MCF 10A (cell line): ENCODE measurements at places on chromosomes 12 and 14.

DNA sequence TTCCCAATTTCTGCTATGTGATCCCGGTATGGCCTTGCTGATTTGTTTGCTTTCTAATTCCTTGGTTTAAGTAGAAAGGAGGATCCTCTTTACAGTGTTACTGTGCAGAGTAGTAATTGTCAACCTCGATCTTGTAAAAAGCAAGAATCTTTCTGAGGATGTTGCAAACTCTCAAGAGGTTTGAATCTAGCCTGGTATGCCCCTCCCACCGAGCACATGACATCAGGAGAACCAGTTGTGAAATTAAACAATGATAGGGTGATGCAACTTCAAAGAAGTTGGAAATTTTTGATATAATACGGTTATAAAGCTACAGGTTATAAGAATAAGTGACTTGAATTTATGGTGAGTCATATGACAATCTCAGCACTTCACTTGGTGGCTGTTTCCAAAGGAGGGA lies 35.0 kb upstream of the FUT8 start:
- peak; percentile 55 for DNase-seq
- no peaks in the 10 kb centered on the region for H3K27me3 ChIP-seq
- no peak overlapping the region for H3K27ac ChIP-seq
- H3K36me3 ChIP-seq, result no peaks in the 10 kb centered on the region

GRCh38 chr14:90408713-90409112 lies 11.9 kb downstream of the CALM1 start:
- no peaks in the 10 kb centered on the region for H3K27me3 ChIP-seq
- no peak overlapping the region for H3K4me3 ChIP-seq
- peak overlapping the region; percentile 49 for H3K27ac ChIP-seq
- peaks cover 6% of the 10 kb centered on the region for H3K4me1 ChIP-seq
- peaks cover 25% of the 10 kb centered on the region for H3K36me3 ChIP-seq
- no peak for DNase-seq

- DNase-seq, result no peak
- H3K4me3 ChIP-seq, result no peak overlapping the region
- no peak overlapping the region for H3K27ac ChIP-seq
- H3K36me3 ChIP-seq, result peaks cover 63% of the 10 kb centered on the region
These were observed 41.4 kb downstream of the CLIP1 start for GRCh38 chr12:122381021-122381420.

DNA sequence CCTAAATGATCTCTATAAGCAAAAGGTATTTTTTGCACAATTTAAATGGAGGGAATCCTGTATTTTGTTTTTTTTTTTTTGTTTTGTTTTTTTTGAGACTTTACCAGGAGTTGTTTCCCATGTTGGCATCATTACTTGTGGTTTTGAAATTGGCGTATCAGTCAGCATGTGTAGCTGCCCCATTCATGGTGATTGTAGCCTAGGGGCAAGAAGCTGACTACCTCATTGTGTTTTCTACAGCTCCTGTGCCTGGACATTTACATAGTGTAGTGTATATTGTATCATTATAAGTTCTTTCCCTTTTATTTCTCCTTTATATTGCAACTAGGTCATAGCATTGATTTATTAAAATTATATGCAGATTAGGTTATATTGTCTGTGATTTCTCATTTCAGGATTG lies 24.5 kb downstream of the SAMD4A start:
- H3K27me3 ChIP-seq, result no peaks in the 10 kb centered on the region
- H3K4me3 ChIP-seq, result no peak overlapping the region
- peaks cover 44% of the 10 kb centered on the region for H3K4me1 ChIP-seq
- H3K36me3 ChIP-seq, result peaks cover 19% of the 10 kb centered on the region
- peak overlapping the region; percentile 10 for H3K27ac ChIP-seq
- DNase-seq, result peak; percentile 89

- H3K36me3 ChIP-seq, result peaks cover 7% of the 10 kb centered on the region
- peak overlapping the region; percentile 80 for H3K4me3 ChIP-seq
- no peak for DNase-seq
- peak overlapping the region; percentile 87 for H3K27ac ChIP-seq
- no peaks in the 10 kb centered on the region for H3K27me3 ChIP-seq
These were observed 1.1 kb upstream of the SSH1 start for GRCh38 chr12:108858311-108859074.

- H3K4me3 ChIP-seq, result no peak overlapping the region
- H3K27ac ChIP-seq, result no peak overlapping the region
- no peaks in the 10 kb centered on the region for H3K4me1 ChIP-seq
- DNase-seq, result no peak
- no peaks in the 10 kb centered on the region for H3K36me3 ChIP-seq
These were observed 6.4 kb upstream of the DTX1 start for GRCh38 chr12:113049976-113050742.
